ENCODE measurements at places on chromosomes 3 and 15.

- DNase-seq = no peak
Measured at GRCh38 chr3:39910826-39911464, 101.5 kb downstream of the MYRIP start.

DNA sequence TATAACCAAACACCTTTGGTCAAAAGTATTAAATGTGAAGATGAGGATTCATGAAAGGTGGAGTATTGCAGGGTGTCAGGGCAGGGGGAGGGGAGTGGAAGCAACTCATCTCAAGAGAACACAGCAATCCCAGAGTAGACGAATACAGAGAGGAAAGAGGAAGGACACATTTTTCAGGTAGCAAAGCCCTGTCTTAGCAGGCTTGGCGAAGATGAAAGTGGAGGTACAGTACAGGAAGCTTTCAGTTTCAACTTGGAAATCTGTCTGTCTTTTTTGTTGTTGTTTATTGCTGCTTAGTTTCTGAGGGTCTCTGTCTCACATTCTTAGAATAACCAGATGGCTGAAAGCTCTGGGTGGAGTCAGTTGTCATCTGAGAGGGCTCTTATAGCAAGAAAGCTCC, 80.8 kb upstream of the GPR149 start:
- no peak for DNase-seq

- DNase-seq = no peak
Measured at GRCh38 chr15:98513428-98513986, 134.8 kb upstream of the IGF1R start.

DNA sequence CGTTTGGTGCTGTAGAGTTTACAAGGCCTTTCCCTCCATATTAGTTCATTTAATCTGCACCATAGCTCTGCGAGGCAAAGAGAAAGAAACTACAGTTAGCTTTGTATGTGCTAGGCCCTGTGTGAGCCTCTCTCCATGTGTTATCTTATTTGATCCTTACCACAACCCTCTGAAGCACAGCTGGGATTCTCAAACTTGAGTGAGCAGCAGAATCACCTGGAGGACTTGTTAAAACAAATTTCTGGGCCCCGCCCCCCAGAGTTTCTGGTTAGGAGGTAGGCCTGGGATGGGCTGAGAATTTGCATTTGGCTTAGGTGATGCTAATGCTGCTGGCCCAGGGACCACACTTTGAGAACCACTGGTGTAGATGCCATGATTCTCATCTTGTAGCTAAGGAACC, 12.3 kb downstream of the CA12 start:
- no peak for DNase-seq

DNA sequence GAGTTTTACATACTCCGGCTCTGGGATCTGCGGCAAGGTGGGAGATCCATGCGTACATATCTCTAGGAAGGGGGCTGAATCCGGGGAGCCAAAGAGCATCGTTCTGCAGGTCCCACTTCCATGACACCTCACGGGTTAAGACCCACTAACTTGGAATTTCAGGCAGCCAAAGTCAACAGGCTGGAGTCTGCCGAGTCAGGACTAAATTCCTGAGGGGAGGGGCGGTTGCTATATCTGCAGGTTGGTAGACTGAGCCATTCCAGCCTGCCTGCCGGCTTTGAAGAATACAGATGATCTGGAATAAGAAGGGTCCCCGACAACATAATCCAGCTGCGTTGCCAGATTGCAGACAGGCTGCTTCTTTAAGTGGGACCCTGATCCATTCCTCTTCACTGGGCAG, 65.4 kb upstream of the PEX5L start:
- no peak for DNase-seq

- DNase-seq = no peak
Measured at GRCh38 chr3:121552379-121552778, 6.6 kb upstream of the POLQ start.

- DNase-seq = no peak
Measured at GRCh38 chr3:194333981-194334320, 17.2 kb downstream of the CPN2 start.

- no peak for DNase-seq
Measured at GRCh38 chr3:30193625-30194044, 412.8 kb upstream of the TGFBR2 start.

- no peak for DNase-seq
Measured at GRCh38 chr15:66692391-66692790, 9.6 kb upstream of the SMAD6 start.
